OCI-LY7 (cell line): ENCODE measurements at places on chromosomes 12 and 14. TPM values are rescaled to one million over a fixed set of nuclear protein-coding genes. Genes with fewer than 3 reads are reported as not detected.

TAS2R7 gene
- total RNA-seq: not detected in 2 replicates

SERPINA4 gene
- not detected in 2 replicates for total RNA-seq

GRCh38 chr12:122887819-122888212 is 8.1 kb downstream of the VPS37B start:
- DNase-seq: no peak

GRCh38 chr12:53828598-53828997 is 76.8 kb upstream of the CISTR start:
- no peak for DNase-seq

DNA sequence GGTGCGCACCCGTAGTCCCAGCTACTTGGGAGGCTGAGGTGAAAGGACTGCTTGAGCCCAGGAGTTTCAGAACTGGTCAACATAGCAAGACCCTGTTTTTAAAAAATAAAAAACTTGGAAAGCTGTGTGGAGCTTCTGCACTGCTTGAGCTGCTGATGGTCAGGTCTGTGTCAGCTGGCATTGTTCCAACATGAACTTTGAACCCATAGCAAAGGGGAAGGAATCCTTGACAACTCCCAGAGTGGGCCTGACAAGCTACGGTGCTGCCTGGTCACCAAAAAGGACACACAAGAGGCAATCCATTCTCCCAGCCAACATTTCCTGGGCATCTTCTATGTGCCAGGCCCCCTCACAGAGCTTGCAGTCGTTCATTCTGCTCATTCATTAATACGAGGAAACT is 16.4 kb upstream of the LTBP2 start:
- no peak for DNase-seq

DNA sequence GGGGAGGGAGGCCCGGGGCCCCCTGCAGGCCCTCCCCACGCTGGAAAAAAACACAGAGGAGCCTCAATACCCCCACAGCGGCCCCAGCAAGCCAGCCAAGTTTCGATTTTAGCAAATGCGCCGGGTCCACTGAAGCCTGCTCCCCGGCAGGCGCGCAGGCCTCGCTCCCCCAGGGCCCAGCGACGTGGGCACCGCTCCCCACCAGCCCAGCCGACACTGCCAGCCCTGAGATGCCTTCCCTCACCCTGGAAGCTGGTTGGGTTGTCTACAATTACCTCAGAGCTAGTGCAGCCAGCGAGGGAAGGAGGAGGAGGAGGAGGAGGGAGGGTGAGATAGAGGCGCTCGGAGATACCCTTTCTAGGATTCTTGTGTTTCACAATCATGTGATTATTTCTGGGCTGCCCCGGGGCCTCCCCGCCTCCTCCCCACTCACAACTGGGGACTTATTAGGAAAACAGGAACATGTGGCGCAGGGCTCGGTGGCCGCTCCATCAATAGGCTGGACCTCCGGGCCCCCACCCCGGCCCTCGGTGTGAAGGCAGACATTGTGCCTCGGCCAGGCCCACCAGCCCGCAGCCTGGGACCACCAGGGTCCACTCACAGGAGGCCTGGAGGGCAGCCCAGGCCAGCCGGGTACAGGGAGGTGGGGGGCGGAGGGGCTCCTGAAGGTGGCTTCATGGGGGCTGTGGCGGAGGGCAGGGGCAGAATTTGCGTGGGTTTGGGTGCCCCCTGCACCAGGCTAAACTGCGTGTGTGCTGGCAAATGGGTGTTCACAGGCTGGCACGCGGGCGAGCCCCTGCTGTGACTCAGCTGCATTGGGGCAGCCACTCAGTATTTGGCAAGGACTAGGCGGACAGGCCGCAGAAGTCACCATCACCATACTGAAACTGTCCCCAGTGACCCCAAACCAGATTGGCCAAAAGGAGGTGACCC is 109.9 kb downstream of the NCOR2 start:
- DNase-seq: no peak

DNA sequence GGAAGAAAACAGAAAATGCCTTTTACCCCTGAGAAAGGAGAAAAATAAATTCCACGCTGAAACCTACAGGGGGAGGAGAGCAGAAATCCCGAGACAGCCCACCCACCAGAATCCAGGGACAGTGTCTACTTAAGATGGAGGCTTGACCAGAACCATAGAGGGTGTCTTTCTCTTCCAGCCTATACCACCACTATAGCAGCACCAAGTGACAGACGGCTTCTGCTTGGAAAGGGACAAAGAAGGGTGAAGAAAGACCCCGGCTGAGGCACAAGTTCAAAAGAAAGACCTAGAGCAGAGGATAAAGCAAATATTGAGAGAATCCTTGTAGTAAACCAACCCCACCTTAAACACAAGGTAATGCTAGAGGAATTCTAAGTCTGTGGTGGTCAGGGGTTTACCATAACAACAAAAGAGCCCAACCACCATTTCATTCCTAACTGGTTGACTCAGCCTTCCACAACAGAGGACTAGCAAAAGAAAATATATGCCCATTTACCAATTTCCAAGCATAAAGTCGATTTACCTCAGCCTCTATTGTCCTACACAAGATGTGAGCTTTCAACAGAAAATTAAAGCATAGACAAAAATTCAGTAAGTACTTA is 105.3 kb upstream of the FOXG1 start:
- no peak for DNase-seq
